IMR-90 (cell line): ENCODE measurements at places on chromosomes 6 and 20. TPM values are rescaled to one million over a fixed set of nuclear protein-coding genes. Genes with fewer than 3 reads are reported as not detected.
A peak's percentile ranks its signal among the peaks of the same experiment; 100 is the strongest.

DNA sequence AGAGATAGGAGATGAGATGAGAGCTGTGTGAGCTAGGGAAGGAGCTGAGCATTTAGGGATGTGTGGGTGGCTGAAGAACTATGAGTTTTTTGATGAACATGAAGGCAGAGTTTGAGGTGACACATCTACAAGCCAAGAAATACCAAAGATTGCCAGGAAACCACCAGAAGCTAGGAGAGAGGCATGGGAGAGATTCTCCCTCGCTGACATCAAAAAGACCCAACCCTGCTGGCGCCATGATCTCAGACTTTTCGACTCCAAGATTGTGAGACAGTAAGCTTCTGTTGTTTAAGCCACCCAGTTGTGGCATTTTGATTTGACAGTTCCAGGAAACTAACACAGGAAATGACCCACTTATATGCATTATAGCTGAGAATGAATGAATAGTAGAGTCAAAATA is 790.9 kb downstream of the TFAP2A start:
- DNase-seq: peak; percentile 41

DNA sequence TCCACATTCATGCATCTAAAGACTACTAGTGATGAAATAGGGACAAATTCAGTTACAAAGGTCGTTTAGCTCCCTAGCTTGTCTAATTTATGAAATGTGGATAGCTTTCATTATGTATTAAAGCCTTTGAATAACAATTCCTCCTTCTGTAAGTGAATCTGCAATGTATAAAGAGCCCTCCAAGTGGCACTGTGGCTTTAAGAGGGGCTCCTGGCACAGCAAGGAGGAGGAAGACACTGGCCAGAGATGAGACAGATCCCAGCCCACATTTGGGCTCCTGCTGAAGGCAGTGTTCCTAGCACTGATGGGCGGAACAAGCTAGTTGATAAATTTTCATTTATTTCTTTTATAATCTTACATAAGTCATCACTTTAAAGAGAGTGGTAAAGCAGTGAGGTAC is 17.6 kb upstream of the FUCA2 start:
- DNase-seq: no peak

DNA sequence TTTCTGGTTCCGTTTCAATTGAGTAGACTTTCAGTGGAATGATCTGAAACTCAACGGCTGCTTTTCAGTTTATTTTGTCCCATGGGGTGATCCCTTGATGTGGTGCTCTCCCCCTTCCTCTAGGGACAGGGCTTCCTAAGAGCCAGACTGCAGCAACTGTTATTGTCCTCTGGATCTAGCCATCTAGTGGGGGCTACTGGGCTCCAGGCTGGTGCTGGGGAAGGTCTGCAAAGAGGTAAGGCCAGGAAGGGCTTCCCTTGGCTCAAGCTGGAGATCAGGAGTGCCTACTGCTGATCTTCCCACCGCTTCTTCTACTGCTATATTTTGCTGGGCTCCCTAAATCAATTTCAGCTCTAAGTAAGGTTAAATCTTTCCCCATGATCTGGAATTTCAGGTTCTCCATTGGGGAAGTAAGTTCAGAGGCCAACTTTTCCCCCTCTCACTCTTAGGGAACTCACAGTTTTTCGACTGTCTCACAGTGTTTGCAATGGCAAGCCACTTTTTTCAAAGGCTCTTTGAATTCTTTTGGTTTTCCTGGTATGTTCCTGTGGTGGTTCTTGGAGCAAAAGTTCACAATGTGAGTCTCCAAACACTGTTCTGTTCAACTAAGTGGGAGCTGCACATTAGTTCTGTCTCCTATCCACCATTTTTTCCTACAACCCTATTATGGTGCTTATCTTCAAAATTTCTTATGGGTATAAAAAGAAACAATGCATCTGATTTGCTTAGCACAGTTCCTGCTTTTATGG is 286.2 kb upstream of the EXOC2 start:
- DNase-seq: peak; percentile 2

The TRIM27 gene
- 48.0 TPM in 2 replicates for total RNA-seq

The TLDC2 gene
- under 0.01 and 0.18 TPM in 2 replicates for total RNA-seq

The FAM217A gene
- not detected in 2 replicates for total RNA-seq

The KIF25 gene
- total RNA-seq: not detected in 2 replicates

GRCh38 chr6:69489970-69490369 is 306.8 kb downstream of the LMBRD1 start:
- DNase-seq: no peak

DNA sequence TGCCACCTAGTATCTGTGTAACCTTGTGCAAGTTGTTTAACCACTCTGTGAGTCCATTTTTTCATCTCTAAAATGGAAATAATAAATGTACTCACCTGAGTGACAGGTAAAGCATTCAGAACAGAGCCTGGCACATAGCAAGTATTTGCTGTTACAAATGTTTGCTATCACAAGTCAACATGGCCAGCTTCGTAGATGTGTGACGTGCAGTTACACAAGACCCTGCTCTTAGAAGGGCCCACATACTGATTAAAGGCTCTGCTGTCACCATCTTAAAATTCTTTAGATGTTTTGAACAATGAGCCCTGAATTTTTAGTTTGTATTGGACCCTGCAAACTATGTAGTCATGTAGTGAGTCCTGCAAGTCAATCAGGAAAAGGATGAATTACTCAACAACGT is 40.4 kb upstream of the KIAA1586 start:
- no peak for DNase-seq

The GTF2H4 gene
- total RNA-seq: 6.9 and 13.4 TPM in 2 replicates

- DNase-seq: no peak
These were observed 13.1 kb downstream of the BTNL2 start for GRCh38 chr6:32393665-32394420.

GRCh38 chr20:40763646-40764295 is 74.7 kb upstream of the MAFB start:
- no peak for DNase-seq

The STMND1 gene
- not detected in 2 replicates for total RNA-seq

The FBXO9 gene
- total RNA-seq: 36.1 and 49.6 TPM in 2 replicates

The SYTL3 gene
- 3.6 and 4.3 TPM in 2 replicates for total RNA-seq

- peak; percentile 16 for DNase-seq
These were observed 3.3 kb upstream of the ULBP3 start for GRCh38 chr6:150072201-150072600.

The ZNF165 gene
- 0.28 and 0.36 TPM in 2 replicates for total RNA-seq

GRCh38 chr6:34560366-34561226 is 4.5 kb upstream of the SPDEF start:
- DNase-seq: peak; percentile 75

DNA sequence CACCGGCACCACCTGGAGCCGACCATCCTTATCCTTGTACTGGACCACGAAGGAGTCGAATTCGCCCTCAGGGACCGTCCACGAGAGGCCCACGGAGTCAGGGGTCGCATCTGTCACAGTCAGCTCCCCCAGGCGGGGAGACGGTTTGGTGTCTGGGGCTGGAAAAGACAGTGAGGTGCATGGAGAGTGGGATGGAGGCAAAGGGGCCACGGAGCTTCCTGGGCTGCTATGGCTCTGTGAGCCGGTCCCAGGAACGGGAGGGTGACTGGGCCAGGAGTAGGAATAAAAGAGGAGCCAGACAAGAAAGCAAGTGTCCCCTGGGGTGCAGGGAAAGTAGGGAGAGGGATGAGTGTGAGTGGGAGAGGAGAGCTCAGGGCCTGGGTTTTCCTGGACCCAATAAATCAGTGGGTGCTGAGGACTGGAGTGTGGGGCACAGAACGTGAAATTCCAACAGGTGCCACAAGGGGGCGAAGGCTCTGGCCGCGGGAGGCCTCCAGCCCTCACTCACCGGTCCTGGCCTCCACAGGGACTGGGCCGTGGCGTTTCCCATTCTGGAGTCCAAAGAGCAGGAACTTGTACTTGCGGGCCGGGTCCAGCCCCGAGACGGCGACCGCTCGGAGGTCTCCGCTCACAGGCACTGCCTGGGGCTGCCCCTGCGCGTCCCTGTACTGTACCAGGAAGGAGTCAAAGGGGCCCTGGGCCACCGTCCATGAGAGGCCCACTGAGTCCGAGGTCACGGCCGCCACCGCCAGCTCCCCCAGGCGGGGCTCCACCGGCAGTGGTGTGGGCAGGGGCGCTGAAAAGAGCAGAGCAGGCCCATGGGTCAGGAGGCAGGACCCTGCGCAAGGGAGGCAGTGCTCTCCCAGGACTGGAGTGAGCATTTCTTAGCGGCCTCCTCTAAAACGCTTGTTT is 9.9 kb downstream of the CYP21A2 start:
- peak; percentile 30 for DNase-seq

- peak; percentile 56 for DNase-seq
These were observed 45.9 kb downstream of the CD164 start for GRCh38 chr6:109336221-109336961.

The SLC32A1 gene
- not detected in 2 replicates for total RNA-seq

DNA sequence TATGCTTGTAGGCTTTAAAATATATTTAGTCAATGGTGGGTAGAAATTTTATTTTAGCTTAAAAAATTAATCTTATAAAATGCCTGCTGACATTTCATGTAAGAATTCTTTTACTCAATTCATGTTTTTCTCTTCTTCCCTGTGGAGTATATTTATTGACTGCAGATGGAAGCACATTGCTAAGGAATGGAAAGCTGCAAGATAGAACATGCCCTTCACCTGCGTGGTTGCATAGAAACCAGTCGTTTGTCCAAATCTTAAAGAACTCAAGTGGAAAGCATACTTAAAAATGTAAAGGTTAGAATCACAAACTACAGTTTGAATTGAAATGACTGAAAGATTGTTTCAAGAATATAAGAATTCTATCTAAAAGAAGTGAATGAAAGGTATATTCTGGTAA is 30.7 kb downstream of the C6orf163 start:
- DNase-seq: no peak

The MAPK13 gene
- 1.9 and 2.0 TPM in 2 replicates for total RNA-seq

The VIP gene
- total RNA-seq: not detected in 2 replicates

The FKBP1C gene
- 0.56 and 0.72 TPM in 2 replicates for total RNA-seq

DNA sequence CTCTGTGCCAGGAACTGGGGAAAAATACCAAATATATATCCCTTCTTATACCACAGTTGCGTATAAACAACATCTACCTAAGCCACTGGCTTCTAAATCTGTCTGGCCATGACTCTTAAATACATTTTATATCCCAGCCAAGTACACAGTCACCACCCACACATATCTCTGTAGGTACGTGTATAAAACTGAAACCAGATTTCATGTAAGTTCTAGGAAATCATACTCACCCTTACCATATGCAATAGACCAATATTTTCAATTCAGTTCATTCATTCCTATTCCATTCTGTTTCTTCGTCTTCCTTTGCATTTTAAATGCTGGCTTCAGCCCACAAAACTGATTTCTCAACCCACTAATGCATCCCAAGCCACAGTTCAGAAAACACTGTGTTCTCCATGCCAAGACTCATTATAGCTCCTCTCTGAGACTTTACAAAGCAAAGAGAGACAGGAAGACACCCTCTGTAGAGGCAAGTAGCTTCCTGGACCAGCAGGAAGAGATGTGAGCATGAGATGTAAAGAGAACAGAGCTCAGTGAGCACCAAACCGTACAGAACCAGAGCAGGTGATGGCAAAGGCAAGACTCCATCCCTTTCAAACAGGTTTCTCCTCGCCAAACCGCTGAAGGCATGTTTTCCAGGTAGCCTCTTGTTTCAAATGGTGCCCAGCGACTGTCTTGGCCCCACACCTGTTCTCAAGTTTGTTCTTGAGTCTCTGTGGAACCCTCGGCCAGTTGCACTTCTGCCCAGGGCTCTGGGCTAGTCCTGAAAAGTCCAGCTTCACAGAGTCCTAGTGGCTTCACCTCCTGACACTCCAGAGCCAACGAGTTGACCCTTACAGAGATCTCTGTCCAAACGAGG is 18.7 kb downstream of the FAM50B start:
- peak; percentile 64 for DNase-seq

- DNase-seq: peak; percentile 92
These were observed 9.9 kb upstream of the BAK1 start for GRCh38 chr6:33589731-33590530.

GRCh38 chr20:2114990-2115681 is 13.5 kb downstream of the STK35 start:
- DNase-seq: peak; percentile 72

DNA sequence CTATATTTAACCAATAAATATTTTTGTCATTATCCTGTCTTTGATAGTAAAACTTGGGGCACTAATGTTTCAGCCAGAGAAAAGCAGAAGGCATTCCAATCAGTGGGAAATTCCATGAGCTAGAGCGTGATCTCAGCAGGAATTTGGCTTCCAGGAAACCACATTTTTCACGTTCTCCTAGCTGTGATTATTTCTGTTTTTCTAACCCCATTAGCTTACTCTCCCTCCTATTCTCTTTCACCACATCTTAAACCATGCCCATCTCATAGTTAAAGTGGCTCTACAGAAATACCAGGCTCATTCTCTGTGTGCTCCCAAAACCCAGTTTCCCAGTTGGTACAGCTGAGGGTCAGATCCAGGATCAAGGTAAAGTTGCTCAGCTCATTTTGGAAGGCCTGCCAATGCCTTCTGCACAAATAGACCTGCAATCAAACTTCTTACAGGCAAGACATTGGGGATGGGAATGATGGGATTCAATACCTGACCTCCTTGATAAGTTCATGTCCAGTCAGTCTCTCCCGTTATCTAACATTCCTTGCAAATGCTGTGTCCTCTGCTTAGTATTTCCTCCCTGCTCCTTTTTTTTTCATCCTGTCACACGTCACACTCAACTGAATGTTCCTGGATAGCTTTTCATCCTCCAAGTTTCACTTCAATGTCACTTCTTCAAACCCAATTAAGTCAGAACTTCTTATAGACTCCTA is 33.1 kb upstream of the TMEM30A start:
- DNase-seq: peak; percentile 69

- no peak for DNase-seq
These were observed 25.0 kb downstream of the KIF3B start for GRCh38 chr20:32302507-32302872.

The ARFGEF3 gene
- under 0.01 TPM in 2 replicates for total RNA-seq

The PRICKLE4 gene
- total RNA-seq: not detected in 2 replicates

The NHSL1 gene
- 6.9 and 7.2 TPM in 2 replicates for total RNA-seq

GRCh38 chr6:131354356-131354755 is 218.7 kb upstream of the ARG1 start:
- DNase-seq: no peak

- DNase-seq: no peak
These were observed 7.1 kb downstream of the VEGFA start for GRCh38 chr6:43776799-43777776.

DNA sequence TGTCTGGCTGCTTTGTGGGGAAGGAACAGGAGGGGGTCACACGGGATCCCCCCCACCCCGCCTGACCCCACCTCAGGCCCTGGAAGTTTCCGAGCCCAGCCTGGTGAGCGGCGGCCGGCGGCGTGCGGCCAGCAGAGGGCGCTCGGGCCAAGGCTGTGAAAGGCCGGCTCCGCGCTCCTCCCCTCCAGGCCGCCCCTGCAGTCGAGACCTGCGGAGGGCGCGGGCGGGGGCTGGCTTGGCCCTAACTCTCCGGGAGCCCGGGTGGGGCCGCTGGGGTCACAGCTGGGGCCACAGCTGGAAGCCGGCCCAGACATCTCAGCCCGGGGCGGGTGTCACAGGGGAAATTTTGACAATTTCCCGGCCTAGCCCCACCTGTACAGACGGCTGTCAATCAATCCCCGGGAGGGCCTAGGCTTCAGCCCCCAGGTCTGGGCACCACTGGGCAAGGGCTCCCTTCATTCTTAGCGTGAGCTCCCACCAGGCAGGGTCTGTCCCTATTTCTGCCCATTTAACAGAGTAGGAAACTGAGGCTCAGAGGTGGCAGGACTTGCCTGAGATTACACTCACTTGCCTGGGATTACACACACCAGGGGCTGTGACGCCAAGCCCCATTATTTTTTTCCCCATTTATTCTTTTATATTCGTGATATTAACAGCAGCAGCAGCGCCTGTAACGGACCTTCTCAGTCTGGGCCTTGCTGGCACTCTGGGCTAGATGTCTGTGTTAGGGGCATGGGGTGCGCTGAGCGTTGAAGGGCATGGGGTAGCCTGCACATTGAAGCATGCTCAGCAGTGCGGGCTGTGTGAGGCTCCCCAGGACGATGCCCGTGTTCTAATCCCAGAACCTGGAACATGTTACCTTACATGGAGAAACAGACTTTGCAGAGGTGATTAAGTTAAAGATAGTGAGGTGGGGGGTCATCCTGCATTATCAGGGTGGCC is 23.0 kb downstream of the ZBP1 start:
- DNase-seq: peak; percentile 17
